ENCODE measurements at places on chromosomes 4 and X. TPM values are rescaled to one million over a fixed set of nuclear protein-coding genes. Genes with fewer than 3 reads are reported as not detected.

- no peak for DNase-seq
These were observed 7.6 kb downstream of the UGT8 start for GRCh38 chr4:114606245-114606644.

DNA sequence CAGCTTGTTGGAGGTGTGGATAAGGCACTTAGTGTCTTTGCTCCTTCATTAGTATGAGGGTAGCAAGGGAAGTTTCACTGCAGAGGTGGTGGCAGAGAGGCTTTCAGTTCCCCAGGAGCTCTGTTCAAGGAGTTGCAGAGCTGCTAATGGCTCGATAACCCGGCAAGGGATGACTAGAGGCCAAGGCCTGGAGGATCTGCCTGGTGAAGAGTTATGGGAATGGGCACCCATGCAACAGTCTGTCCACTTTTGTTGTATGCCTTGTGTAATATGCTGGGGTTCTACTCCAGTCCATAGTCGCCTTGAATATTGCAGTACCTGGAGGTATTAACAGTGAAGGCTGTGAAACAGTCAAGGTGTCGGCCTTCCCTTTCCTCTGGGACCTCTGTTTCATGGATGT, 67.8 kb upstream of the NBDY start:
- no peak for DNase-seq

DNA sequence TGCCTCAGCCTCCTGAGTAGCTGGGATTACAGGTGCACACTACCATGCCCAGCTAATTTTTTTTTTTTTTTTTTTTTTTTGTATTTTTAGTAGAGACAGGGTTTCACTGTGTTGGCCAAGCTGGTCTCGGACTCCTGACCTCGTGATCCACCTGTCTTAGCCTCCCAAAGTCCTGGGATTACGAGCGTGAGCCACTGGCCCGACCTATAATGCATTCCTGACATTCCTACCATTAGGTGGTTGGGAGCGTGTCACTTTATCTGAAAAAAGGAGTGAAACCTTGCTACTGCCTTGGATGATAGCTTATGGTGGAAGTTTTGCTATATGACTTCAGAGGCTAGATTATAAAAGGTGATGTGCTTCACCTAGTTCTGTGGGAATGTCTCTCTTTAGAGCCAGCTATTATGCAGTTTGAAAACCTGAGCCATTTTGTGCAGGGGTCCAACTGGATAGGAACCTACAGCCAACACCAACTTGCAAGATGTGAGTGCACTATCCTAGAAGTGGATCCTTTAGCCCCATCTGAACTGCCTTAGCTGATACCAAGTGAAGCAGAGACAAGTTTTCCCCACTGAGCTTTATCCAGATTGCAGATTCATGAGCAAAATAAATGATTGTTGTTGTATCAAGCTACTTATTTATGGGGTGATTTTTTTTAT, 29.8 kb upstream of the EMCN start:
- peak; percentile 38 for DNase-seq

- DNase-seq = no peak
These were observed 12.8 kb upstream of the IQSEC2 start for GRCh38 chrX:53294024-53294648.

Gene ASB12
- total RNA-seq = not detected

Gene TLR1
- 0.03 TPM for total RNA-seq

Gene GPR50
- total RNA-seq = 2.2 TPM

Gene TMEM35A
- total RNA-seq = 14.1 TPM

Gene CXCL8
- not detected for total RNA-seq

Gene ARMCX4
- 14.1 TPM for total RNA-seq

Data from neural progenitor cell (in vitro differentiated cells).